T-helper 9 cell (primary cell): ENCODE measurements at places on chromosomes 2 and 18.

DNA sequence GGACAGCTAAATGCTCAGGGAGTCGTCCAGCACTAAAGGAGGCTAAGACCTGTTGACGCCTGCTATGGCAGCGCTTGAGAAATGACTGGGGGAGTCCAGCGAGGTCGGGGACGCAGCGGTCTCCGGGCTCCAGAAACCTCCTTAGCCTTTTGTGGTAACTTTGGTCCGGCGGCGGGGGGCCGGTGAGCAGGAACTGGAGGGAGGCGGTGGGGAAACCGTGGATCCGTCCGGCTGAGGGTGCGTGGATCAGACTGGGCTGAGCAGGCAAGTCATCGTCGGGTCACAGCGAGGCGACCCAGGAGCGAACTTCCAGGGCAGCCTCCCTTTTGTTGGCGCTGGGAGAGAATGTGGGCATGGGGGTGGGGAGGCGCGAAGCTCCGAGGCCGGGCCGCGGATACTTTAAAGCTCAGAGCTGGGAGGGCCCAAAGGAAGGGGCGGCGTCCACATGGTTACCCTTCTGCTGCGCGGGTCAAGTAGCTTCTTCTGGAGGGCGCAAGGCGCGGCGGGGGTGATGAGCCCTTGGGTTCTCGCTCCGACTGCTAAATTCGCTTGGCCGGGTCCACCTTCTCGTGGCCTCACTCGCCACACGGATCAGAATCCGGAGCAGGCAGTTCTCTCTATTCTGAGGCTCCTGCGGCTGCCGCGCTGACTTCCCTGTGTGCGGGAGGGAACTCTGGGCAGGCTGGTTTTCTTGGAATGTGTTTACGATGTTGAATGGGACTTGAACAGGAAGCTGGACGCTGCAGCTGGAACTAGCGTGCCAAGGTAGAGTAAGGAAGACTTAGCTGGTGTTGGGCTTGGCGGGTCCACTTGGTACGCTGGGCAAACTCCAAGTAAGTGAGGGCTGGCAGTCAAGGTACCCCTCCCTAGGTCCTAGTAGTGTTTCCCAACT, 920 bp downstream of the GULP1 start:
- DNase-seq, result no peak

DNA sequence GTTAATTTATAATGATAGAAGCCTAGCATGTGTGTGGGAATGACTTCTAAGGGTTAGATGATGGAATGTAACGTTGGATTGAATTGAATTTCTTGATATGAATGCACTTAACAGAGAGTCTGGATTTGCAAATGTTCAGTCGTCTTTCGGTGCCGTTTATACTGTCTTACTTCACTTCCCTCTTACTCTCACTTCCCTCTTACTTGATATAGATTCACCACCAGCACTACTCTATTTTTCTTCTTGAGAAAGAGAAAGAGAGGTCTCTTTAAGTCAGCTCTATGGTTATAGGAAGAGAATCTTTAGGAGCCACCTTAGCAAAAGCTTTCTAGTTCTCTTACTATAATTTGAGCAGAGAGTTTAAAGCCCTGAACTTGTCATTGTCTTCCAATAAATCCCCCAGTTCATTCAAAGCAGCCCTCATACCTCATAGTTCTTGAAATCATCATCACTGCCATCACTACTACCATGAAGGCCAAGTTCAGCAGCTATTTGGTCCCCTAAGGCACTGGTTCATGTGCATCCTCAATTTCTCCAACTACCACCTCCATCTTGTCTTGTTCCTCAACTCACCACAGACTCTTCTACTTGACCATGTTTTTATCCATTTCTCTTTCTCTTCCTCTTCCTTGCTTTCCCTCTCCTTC, 501.7 kb upstream of the TCF4 start:
- no peak for DNase-seq

- no peak for DNase-seq
These were observed 156.3 kb upstream of the CCDC68 start for GRCh38 chr18:55115606-55116005.

GRCh38 chr2:151638191-151638933, 95.9 kb downstream of the NEB start:
- DNase-seq, result peak; percentile 1

- no peak for DNase-seq
These were observed 2.8 kb downstream of the KCTD1 start for GRCh38 chr18:26545335-26546123.

DNA sequence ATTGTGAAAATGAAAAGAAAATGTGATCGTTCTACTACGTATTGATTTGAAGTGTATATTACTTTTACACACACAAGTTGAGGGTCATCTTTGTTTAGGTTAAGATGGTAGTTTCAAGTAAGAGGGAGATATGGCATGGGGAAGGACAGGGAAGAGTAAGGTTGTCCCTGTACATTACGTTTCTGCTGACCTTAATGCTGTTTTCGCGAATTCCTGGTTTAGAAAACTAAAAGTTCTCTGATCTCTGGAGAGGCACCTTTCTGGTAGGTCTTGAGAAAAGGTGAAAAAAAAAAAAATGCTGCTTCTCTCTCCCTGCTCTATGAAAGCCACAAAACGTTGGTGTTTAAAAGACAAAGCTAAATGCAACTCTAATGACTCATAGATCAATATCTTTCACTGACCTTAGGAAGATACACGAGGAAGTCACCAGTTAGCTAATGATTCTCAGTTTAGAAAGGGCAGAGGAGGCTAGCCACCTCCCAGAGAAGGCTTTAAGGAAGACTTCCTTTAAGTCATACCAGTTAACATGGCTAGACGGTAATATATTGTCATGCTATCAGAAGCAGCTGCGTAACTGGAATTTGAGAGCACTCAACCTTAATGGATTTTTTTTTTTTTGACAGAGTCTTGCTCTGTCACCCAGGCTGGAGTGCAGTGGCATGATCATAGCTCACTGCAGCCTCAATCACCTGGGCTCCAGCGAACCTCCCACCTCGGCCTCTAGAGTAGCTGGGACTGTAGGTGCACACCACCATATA, 13.2 kb downstream of the TXNDC2 start:
- DNase-seq, result no peak

GRCh38 chr2:241071677-241072111, 30.4 kb downstream of the MTERF4 start:
- no peak for DNase-seq

- DNase-seq, result no peak
These were observed 87.8 kb downstream of the ACOXL start for GRCh38 chr2:110820128-110820527.

- DNase-seq, result no peak
These were observed 69.5 kb downstream of the EPAS1 start for GRCh38 chr2:46366668-46367052.

- DNase-seq, result no peak
These were observed 20.0 kb upstream of the LRRTM1 start for GRCh38 chr2:80324525-80324924.

DNA sequence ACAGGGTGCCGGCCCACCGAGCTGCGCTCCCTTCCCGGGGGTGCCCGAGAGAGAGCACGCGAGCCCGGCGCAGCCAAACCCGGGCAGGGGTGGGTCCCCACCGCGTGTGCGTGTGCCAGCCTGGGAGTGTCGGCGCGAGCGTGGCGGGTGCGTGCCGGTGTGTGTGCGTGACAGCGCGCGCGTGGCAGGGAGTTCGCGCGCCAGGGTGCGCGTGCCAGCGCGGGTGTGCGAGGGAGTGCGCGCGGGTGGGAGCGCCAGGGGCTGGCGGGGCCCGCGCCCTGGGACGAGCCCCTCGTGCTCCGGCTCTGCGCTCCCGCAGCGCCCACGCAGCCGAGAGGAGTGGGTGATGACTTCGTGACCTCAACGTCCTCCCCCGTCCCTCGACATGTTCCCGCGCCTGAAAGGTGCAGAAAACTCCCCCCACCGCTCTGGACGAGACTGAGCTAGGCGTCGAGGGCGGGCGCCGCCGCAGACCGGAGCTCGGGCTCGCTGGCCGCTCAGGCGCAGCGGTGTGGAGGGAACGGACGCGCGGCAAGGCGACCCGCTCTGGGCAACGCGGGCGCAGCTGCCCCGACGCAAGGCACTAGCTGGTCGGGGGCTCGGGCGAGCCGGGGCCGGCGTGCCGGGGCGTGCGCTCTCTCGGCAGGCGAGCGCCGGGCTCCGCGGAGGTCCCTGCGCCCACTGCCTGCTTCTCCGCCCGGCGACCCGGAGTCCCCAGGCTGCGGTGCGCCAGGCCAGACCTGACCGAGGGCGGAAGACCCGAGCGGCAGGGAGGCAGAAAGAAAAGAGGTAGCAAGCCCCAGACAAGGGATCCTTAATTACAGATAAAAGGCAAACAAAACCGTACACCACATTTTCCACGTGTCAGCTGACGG, 582.8 kb downstream of the ZEB2 start:
- DNase-seq, result no peak

- no peak for DNase-seq
These were observed 8.9 kb upstream of the LTBP1 start for GRCh38 chr2:32937602-32938448.

DNA sequence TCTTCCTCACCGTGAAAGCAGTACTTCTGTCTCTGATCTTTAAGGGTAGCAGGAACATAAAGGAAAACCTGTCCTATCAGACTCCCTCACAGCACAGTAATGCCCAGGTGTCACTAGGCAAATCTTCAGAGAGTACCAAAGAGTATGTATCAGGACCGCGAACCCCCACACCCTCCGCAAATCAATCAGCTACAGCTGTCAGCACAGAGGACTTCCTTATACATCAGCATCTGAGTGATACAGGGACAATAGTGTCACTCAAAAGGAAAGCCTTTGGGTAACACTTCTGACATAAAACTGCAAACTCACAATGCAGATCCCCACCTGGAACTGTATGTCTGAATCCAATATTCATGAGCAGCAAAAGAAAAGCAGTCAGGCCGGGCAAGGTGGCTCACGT, 2.6 kb downstream of the AFG3L2 start:
- DNase-seq, result no peak

DNA sequence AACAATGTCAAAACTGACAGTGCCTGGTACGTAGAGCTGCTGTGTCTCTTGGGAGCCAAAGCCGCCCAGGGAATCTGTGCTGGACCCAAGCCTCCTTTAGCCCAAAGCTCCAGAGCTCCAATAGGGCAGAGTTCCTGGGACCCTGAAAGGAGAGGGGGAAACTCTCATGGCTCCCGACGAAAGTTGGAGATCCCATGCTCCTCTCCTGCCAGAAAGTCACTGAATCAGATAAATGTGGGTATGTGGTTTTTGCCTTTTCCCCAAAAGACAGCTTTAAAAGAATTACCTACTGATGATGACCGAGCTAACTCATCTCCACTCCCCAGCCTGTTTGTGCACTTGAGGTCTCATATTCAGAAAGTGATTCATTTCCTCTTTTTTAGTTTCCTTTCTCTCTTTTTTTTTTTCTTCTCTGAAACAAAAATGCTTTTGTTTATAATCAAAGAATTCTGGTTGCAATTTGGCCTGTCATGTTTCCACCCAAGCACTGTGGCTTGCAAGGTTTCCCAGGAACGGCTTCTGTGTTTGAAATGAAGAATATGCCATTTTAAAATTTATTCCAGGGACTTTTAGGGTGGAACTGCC, 14.1 kb upstream of the PMAIP1 start:
- no peak for DNase-seq

GRCh38 chr2:121900391-121900790, 144.9 kb downstream of the TSN start:
- DNase-seq, result no peak

DNA sequence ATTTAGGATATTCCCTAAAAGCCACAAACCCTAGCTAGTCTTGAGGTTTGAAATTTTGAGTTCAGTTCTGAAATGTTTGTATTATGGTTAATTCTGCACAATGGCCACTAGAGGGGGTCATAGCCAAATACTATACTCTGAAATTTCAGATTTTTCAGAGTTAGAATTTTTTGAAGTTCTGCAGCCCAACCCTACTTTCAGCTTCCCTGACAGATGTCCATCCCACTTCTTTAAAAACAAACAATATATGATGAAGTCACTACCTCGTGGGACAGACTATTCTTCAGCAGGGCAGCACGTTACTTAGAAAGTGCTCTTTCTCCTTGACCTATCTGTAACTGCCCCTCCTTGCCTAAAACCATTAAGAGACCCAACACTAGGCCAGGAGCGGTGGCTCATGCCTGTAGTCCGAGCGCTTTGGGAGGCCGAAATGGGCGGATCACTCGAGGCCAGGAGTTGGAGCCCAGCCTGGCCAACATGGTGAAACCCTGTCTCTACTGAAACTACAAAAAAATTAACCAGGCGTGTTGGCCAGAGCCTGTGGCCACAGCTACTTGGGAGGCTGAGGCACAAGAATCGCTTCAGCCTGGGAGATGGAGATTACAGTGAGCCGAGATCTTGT, 48.2 kb upstream of the PAPOLG start:
- DNase-seq, result no peak

DNA sequence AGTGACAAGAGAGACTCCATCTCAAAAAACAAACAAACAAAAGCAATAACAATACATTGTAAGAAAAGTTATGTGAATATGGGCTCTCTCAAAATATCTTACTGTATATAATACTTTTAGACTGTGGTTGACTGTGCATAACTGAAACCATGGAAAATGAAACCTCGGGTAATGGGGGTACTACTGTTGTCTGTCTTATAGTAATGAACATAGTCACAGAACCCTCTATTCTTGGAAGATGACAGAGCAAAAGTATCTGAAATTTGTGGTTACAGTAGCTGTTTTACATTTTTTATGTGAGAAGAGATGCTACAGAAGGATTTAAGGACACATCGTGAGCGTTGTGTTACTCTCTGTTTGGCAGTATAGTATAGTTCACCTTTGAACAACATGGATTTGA, 60.5 kb downstream of the MAP4K4 start:
- no peak for DNase-seq

DNA sequence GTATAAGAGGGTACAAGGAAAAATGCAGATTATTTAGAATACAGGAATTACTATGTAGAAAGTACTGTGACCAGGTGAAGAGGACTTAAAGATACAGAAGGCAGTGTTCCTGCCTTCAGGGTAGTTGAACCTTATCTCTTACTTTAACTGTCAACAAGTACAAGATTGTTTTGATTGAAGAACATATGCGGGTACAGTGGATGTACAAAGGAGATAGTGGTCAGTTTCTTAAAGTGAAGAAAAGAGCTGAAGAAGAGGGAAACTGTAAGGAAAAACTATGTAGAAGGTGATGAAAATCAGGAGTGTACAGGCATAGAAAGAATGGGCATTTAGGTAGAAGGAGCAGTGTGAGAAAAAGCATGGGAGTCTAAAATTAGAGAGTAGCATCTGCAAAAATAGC, 2.2 kb downstream of the RALBP1 start:
- DNase-seq, result no peak

DNA sequence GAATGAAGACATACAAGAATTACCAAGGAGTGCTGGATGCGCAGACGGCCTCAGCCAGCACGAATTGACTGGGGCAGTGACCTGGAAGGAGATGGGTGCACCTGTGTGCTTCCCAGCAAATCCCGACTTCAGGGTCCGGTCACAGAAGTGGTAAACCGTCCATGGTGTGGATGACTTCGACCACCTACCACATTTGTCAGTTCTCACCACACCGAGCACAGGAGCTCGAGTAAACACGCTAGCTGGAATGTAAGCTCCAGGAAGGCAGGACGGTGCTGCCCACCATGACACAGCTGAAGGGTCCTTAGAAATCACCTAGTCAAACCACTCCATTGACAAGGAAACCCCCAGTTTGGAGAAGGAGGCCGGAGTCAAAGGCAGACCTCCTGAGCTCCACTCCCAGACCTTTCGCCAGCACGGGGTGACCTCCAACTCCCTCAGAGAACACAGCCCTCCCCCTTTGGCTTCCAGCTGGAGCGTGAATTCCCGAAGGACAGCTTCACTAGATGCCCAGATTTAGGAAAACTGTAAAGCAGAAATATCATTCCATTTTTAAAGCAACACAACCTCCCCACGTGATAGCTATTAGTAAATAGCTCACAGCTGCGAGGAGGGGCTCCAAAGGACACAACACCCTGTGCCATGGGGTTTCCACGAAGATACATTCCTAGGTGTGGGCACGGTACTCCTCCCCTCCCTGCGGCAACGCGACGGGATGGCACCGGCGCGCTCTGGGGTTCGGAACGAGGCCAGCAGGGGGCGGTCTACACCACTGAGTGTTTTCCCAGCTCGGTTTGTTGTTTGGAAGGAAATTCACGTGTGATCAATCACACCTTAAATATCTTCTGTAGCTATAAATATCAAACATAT, 34.1 kb upstream of the GNAL start:
- DNase-seq, result peak; percentile 16
